Activated CD8-positive, alpha-beta memory T cell treated with anti-CD3 and anti-CD28 coated beads for 1 hour (primary cell): ENCODE measurements at places on chromosomes 4 and X.

DNA sequence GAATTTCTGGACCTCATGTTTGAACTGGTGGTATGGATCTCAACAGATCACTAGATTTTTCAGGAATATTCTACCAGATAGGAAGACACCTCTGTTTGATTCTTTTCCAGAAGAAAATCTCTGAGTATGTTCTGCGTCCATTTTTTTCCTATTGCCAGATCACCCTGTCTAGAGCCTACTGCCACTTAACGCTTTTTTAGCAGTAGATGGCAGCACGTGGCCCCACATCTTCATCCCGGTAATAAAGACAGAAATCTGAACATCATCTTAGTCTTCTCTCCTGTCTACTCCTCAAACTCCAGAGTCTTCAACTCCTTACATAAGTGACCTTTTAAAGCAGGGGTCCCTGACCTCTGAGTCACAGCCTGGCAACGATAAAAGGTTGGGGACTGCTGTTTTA lies 184.7 kb downstream of the TMA16 start:
- no peak for DNase-seq

DNA sequence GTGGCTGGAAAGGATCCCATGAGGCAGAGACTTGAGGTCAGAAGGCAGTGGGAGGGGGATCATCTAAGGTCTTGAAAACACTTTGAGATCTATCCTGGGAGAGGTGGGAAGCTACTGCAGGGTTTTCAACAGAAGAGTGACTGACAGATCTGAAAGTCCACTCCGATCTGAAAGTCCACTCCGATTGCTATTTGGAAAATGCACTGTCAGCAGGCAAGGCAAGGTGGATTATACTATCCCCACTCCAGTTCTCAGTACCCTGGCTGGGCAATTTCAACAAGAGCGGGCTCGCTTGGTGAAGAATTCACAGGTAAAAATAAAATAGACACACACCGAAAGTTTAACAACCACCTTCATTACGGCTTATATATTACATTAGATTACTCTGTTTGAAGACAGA lies 42.3 kb upstream of the C1QTNF7 start:
- DNase-seq = no peak

DNA sequence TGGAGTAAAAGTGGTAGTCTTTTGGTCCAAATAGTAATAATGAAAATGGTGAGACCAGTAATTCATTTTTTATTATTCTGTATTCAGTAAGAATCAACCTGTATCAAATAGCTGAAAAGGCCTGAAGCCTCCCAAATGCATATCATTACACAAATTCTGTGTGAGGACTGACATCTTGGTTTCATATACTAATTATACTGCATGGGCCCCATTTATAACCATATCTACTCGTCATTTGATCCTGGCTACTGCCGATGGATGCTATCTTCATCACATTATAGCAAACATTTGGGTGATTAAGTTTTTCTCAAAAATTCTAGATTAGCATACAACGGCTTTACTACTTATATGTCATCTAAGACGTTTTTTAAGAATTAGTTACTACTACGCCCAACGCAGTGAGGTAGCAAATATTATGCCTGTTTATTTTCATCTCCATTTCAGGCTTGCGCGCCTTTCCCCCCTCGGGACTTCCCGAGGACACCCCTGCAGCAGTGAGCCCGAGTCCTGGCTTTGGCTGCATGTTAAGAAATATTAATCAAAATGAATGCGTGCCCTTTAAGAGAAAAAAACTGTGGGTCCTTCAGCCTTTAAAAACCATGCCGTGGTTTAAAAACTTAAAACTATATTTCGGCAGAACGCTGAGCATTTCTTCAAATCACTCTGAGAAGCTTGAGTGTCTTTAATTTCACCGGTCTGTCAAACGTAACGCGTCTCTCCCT lies 814 bp upstream of the MMAA start:
- no peak for DNase-seq

GRCh38 chrX:20372533-20372932 lies 105.8 kb upstream of the RPS6KA3 start:
- no peak for DNase-seq

DNA sequence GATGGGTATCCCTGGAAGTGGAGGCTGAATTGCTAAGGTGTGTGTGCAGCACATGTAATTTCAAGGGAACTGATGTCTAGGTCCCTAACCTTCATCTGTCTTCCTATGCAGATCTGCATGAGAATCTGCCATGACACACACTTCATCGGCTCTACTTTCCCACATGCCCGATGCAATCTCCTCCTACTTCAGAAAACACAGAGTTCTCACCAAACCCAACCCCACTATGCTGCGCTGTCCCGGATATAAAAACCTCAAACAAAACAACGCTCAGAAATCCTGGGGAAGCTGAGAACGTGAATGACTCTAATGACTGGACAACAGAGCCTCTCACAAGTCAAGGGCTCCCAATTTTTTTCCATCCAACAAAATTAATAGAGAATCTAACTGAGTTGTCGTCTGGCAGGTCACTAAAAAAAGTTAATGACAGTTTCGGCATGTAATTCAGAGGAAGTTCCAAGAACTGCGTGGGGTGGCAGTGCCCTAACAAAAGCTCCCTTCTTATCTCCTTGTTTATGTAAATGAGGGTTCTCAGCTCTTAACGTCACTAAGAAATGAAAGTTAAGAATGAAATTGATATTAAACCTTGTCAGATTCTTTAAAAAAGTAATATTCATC lies 39.0 kb downstream of the STX18 start:
- no peak for DNase-seq

- no peak for DNase-seq
These were observed 4.5 kb upstream of the PLCXD1 start for GRCh38 chrX:276581-277201.

DNA sequence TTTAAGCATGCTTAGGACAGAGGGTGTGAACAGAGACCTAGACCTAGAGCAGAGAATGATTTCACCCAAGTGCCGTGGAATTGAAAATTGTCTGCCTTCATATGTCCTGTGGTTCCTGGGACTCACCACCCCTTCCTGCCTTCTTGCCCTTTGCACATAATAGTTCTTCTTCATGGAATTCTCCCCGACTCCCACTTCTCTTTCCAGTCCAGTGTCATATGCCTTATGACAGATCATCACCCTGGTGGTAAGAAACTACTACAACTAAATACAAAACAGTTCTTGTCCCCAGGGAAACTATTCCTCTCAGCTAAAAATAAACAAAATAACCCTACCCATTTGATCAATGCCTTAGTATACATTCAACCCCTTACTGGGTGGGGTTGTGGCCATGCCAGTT lies 43.3 kb downstream of the BMPR1B start:
- DNase-seq = no peak
